IPS-NIHi11 (cell line): ENCODE measurements at places on chromosomes 5 and 9.

DNA sequence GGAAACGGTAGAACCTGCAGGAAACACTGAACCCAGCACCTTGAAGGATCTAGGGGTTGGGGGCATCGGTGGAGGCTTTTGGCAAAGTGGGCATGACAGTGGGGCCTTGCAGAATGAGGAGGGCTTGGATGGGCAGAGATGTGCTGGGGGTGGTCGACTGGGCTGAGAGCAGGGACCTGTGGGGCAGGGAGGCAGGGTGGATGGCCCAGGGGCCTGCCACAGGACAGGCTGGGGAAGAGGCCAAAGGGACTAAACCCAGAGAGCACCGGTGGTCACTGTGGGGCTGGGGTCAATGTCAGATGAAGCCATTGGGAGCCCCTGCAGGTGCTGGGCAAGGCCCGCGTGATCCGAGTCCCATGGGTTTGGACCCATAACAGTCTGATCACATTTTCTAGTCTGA lies 175.3 kb downstream of the DAB2IP start:
- DNase-seq = no peak

- DNase-seq = no peak
Measured at GRCh38 chr5:133453831-133454230, 158.5 kb downstream of the FSTL4 start.

DNA sequence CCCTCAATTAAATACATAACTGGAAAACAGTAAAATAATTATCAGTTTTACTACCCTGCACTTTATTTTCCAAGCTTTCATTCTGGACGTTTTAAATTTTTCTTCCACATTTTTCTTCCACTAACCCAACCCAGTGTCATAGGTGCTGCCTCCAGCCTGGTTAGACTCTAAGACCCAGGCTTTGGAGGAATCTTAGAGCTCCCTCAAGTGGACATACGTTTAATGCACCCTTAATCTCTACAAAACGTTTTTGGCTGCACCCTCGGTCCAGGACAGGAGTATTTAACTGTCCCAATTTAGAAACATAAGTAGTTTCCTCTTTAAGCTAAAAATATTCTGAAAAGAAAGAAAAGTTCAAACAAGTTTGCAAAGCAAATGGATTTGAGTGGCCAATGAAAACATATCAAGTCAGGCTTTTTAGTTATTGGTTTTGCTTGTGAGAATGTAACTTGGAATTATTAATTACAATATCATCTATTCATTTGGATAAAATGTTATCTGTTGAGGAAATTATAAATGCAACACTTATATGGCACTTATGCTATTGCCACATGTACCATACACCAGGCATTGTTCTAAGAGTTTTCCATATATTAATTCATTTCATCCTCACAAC lies 38.9 kb downstream of the CDH6 start:
- DNase-seq = peak; percentile 67

- DNase-seq = no peak
Measured at GRCh38 chr9:14887149-14887548, 23.1 kb downstream of the FREM1 start.

GRCh38 chr5:107636555-107636954 lies 34.2 kb downstream of the EFNA5 start:
- DNase-seq = no peak

DNA sequence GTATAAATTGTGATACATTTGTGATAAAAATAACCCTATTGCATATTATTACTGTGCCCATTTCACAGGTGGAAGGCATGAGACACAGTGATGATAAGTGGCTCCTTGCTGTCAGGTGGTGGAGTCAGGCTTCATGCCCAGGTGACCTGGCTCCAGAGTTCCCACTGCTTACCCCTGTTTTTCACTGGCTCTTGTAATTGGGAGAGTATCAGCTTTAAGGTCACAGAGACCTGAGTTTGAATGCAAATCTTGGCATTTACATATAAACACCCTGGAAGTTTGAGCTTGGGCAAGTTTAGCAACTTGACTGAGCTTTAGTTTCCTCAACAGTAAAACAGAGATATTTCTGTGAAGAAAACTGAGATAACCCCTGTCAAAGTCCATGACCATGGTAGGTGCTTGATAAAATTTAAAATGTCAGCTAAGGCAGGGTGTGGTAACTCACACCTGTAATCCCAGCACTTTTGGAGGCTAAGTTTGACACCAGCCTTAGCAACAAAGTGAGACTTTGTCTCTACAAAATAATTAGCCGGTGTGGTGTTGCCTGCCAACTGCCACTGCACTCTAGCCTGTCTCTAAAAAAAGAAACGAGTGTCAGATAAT lies 29.2 kb downstream of the MAT2B start:
- DNase-seq = peak; percentile 31

GRCh38 chr5:76365561-76365960 lies 37.5 kb upstream of the IQGAP2 start:
- DNase-seq = no peak

DNA sequence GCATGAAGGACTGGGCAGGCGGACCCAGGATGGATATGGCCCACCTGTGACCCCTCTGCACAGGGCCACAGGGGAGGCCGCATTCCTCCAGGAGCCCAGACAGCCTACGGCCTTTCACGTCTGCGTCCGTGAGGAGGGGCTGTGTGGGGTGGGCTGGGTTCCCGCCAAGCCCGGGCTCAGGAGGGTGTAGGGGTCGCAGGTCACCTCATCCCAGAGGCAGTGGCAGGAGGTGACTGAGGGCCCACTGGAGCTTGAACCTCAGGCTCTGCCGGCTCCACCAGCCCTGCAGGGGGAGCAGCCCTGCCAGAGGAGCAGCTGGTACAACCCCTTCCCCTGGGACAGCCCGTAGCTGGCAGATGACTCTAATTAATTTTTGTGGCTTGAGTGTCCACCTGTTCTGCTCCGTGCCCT lies 40.7 kb upstream of the CACNA1B start:
- DNase-seq = no peak

DNA sequence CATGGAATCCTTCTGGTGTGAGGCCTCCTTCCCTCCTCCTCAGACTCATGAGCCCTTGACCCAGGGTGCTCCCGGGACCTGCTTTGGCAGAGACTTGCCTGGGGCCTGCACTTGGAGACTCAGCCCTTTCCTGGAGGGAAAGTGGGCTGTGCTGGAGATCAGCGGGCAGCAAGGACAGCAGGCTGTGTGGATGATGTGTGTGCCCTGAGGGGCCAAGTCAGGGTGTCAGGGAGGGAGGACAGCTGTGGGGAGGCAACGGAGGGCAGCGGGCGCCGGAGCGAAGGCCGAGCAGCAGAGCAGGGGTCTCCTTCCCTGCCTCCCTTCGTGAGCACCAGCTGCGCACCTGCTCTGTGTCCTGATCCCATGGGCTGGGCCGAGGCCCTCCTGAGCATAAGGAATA lies 6.1 kb upstream of the CSF2 start:
- DNase-seq = no peak

DNA sequence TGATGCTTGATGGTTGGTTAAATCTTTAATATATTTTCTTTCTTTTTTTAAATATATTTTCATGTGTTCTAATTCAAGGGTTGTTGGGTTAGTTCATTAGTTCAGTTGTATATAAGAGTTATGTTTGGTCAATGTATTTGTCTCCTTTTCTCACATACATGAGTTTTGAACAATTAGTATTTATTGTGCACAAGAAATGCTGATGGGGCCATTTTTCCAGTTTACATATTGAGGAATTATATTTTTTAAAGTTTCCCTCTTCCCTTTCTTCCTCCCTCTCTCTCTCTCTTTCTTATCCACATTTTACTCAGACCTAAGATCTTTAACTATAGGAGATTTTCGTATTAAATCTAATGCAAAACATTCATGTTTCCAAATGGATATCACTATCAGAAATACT lies 74.0 kb downstream of the LNPEP start:
- no peak for DNase-seq

DNA sequence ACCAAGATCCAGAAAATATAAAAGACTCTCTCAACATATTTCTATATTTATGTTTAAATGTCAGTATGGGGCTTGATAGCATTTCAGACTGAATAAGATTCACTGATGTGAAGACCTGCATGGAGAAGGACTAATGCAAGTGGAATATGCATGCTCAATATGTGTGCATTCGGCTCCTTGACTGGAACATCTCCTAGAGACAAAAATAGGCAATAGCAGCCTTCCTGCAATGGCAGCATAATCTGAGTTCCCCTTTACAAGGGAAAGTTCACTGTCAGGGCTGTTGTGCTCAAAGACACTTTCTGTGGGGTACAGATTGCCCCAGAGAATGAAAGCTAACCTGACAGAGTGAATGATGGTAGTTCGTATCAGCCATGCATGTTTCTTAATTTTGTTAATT lies 42.4 kb downstream of the STARD4 start:
- DNase-seq = no peak

GRCh38 chr9:21770871-21771560 lies 31.4 kb upstream of the MTAP start:
- DNase-seq = no peak

DNA sequence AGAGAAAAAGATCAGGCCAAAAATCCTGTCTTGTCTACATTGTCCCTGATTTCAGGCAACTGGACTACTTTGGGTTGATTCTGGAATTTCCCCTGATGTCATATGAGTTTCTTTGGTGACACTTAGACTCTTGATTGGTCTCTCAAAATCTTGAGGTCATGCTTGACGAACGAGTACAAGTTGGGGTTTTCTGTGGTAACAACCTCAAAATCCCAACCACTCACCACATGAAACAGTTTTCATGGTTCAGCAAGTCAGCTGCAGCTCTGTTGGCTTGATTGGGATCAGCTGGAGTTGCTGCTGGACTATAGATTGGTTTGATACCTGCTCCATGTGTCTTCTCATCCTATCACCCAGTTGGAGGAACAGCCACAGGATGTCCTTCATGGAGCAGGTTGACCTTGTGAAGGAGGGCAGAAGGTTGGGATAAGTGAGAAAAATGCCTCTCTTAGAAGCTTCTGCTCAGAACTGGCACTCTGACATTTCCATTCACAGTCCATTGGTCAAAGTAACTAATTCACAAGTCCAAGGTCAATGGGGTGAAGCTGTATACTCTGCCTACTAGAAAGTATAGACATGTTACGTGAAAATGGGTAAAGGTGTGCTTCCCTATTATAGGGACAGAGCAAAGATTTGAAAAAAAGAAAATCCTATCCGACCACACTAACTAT lies 284.5 kb downstream of the SH3GL2 start:
- no peak for DNase-seq

GRCh38 chr9:134455934-134456755 lies 129.9 kb downstream of the RXRA start:
- no peak for DNase-seq

DNA sequence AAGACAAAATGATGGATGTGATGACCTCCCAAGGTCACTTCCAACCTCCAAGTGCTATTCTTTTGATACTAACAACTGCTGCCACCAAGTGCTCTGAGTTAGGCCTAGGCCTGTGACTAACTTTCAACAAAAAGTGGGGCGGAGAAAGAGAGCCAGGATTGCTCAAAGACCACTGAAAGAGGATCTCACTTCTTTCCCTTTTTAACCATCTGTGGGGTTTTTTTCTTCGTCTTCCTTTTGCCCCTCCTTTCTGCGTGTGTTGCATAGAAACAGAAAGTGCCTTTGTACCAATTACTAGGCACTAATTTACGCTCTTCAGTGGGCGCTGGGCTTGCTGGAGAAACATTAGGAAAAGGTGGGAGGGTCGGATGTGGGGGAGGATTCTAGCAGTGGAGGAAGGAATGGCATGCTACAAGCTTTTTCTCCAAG lies 8.0 kb downstream of the KLF9 start:
- no peak for DNase-seq

DNA sequence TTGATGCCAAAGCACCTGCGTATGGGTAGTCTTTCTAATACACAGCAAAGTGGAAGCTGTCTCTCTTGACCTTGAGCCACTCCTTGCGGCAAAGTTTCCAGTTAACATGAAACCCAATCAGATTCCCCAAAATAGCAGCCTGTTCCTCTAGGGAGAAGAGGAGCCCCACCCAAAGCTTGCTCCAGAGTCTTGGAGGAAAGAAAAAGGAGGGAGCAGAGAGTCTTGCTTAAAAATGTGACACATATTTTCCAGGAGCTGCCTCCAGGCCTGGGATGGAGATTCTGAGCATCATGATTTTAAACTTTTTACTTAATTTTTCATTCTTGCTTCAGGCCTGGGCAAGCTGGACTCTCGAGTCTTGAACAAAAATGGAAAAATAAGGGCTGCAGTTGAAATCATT lies 223.5 kb upstream of the TNC start:
- DNase-seq = no peak

DNA sequence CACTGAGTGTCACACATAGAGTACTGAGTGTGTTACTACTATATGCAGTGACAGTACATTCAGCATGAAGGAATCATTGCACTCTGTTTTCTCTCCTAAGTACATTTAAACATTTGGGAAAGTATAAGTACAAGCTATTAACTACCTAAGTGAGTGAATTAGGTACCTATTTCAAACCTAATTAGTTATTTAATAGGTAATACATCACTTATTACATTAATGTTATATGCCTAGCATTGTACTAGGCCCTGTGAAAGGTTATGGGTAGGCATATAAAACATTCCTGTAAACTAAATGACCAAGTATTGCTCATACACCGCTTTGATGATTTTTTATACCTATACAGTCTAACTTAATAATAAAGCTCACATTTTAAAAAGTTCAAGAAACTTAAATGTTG lies 25.7 kb upstream of the PPP3R2 start:
- no peak for DNase-seq

- no peak for DNase-seq
Measured at GRCh38 chr9:92463984-92464383, 18.3 kb downstream of the ASPN start.

DNA sequence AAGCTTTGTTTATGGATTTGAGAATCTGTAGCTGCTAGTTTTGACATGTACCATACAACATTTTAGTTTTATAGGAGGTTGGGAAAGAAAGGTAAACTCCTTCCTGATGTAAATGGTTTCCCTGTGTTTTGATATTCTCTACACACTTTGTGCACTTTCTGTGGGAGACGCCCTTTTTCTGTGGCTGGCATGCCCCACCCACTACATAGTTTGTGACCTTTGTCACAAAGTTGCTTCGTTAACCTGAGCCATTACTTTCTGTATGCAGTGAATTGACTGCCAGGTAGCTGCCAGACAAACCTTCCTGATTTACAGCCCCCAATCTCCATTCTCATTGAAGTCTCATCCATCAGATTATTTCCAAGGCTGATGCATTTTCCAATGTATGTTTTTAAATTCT lies 90.6 kb downstream of the NLN start:
- DNase-seq = no peak

GRCh38 chr9:20227166-20227874 lies 395.0 kb downstream of the MLLT3 start:
- no peak for DNase-seq

DNA sequence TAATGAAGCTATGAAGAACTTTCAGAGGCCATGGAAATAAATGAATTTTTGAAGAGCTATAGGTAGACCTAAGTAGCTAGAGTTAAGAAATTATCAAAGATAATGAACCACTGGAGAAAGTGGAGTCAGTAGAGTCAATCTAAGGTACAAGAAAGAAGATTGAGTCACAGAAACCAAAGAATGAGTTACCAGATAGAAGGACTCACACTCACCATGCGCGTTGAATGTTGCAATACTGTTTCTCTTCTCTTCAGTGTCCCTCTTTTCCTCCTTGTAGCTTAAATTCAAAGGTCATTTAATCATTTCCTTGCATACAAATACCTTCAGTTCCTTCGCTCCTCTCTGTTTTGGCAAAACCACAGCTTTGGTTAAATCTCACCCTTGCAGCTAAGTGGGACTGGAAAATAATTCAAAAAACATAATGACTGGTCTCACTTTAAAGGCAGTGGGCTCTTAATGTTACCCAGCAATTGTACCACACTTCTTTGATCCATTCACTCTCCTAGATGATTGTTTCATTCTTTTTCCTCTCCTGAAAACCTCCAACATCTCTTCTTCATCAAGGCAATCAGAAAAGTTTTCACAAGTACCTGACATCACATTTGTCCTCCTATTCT lies 58.3 kb downstream of the NIPBL start:
- DNase-seq = no peak

- DNase-seq = no peak
Measured at GRCh38 chr9:83196946-83197345, 134.0 kb upstream of the RASEF start.
